ENCODE measurements at places on chromosomes 5 and 9.

GRCh38 chr9:134491196-134491835, 150.3 kb upstream of the COL5A1 start:
- no peak for DNase-seq

DNA sequence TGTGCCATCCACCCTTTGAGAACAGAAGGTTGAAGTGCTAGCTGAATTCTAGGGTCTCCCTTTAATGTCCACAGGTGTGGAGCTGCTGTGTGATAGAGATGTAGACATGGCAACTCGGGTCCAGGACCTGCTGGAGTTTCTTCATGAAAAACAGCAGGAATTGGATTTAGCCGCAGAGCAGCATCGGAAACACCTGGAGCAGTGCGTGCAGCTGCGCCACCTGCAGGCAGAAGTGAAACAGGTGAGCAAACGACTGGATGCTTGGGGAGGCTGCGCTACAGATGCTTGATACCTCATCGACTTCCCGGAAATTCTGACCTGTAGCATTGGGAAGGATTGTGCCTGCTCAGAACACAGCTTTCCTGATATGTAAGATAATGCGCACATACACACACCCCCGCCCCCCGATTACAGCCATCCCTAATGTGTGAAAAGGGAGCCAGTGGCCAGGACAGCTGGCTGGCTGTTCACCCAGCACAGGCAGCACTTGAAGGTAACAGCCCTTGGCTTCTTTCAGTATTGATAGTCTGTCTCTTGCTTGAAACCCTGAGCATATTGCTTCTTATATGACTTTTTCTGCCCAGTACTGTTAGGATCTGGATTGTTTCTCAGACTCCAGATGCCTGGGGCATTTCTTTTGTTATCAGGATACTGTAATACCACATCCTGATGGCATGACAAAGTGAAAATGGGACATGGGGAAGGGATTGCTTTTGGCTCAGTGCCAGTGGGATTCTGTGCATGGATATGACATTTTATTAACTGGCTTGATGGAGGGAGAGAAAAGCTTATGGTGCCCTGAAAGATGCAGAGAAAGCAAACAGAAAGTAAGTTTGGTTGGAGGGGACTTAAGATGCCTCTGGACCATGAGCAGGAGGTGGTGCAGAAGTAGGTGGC, 216.8 kb upstream of the OTULINL start:
- no peak for DNase-seq

DNA sequence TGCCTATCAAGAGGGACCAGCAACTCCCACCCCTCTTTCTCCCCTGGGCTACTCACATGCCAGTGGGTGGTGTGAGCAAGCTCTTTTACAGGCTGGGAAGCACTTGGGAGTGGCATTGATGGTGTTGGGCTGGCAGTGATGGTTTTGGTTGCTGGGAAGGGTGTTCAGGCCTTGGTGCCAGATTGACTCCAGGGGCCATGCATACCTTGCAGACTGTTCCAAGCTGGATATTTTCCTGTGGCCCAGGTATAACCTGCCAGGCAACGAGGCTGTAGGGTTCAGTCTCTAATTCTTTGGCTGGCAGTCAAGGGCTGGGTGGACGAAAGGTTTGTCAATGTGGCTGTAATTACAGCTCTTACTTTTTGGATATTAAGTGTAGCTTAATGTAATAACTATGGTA, 177.3 kb downstream of the MACROH2A1 start:
- no peak for DNase-seq

DNA sequence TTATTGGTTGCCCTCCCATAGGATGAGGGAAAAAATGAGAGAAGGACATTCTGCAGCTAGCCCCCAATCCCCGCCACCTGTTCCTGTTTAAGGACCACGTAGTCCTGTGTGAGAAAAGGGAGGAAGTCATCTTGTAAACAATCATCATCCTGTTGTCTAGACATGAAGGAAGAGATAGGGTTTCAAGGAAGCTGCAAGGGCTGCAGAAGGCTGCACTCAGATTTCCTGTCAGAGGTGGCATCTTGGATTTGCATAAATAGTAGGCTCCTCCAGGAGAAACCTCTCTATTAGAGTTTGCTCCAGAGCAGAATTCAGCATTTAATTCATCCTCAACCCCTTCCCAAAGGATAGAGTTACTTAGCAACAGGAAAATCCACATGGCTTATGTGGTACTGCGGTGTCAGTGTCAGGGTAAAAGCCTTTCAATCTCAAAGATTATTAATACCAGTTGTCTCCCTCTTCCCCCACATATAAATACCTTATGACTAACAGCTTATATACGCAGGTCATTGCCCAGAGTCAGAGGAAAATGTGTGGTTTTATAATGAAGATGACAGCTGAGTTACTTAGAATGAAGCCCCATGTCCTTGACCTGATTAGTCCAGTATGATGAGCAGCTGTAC, 4.6 kb upstream of the DNAJC18 start:
- peak; percentile 86 for DNase-seq

GRCh38 chr5:75891020-75891419, 173.8 kb upstream of the POC5 start:
- no peak for DNase-seq

- DNase-seq, result peak; percentile 54
Observed at GRCh38 chr9:79014929-79015699, 556.7 kb upstream of the TLE4 start.

DNA sequence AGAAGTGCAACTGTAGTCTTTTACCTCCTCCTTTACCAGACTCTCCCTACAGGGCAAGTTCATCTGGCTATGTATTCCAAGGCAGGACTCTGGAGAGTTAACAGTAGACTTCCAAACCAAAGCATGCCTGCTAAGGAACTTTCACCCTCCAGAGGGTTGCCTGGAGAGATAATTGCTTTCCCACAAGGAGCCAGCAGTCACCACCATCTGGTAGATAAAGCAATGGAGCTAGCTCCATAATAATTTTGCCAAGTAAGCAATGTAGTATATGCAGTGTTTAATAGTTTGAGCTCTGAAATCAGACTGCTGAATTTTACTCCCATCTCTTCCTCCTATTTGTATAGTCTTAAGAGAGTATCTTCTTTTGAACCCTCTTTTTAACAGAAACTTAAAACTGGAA, 566.8 kb upstream of the PTGER4 start:
- DNase-seq, result no peak

- DNase-seq, result no peak
Observed at GRCh38 chr9:35776018-35776417, 15.4 kb upstream of the NPR2 start.

GRCh38 chr5:181231432-181231831, 8.4 kb downstream of the TRIM41 start:
- no peak for DNase-seq

DNA sequence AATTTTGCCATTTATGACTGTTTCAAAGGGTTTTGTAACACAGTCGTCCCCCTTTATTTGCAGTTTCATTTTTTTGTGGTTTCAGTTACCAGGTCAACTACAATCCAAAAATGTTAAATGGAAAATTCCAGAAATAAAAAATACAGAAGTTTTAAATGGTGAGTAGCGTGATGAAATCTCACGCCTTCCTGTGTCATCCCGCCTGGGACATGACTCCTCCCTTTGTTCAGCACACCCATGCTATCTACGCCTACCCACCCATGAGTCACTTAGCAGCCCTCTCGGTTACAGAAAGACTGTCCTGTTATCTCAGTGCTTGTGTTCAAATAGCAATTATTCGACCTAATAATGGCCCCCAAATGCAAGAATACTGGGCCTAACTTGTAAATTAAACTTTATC, 765.3 kb upstream of the ADAMTS16 start:
- no peak for DNase-seq

GRCh38 chr5:107639990-107640389, 30.7 kb downstream of the EFNA5 start:
- no peak for DNase-seq

DNA sequence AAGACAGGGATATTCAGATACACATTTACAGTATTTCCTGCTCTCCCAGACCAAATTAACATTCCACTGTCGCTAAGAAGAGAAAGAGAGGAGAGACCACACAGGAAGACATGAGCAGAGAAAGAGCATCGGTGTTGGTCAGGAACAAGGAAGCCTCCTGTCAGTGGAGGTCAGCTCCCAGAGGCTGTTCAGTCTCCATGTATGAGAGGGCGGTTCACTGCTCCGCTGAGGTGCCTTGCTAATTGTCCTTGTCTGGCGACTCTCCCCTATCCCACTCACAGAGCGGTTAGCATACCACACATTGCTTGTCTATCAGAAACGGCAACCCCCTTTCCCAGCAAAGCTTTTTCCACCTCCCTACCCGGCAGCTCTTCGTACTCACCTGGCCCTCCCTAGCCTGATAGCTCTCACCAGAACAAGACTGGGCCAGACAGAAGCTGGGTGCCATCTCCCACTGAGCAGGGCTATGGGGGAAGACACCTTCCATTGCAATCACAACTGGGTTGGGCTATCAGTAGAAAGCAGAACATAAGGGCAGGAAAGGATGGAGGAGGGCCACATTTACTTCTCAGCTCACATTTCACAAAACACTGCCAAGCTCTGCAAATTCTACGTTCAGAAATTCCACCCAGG, 58.6 kb upstream of the LMNB1 start:
- peak; percentile 8 for DNase-seq

DNA sequence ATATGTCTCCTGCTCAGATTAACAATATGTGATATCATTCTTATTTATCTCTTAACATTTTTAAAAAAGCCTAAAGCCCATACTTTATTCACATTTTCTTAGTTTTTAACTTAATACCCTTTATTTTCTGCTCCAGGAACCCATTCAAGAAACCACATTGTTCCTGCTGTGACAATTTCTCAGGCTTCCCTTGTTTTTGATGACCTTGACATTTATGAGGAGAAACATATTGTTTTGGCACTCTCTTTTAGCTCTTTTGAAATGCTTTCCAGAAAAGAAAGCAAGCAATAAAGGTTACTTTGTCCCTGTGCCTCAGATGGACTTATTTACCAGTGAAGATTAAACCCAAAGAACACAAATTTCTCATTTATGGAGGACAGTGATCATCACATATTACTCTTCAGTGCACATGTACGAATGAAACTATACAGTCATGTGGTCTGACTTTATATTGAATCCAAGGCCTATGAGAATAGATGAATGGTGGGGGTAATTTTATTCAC, 261.5 kb upstream of the KLF9 start:
- DNase-seq, result no peak

DNA sequence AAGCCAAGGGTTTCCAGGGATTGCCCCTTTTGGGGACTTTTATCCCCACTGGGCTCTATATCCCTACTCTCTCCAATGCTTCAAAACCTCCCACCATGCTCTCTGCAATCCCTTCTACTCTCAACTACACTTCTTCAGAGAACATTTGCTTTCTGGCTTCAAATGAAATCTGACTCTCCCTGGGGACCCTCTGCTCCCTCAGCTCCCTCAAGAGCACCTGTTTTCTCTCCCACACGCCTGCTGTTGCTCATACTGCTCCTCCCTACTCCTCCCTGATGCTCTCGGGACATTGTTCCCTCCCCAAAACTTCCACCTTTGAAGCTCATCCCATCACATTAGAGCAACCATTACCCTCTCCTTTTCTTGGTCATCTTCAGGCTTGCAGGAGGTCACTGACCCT, 344.9 kb downstream of the CDK5RAP2 start:
- no peak for DNase-seq

GRCh38 chr5:154728939-154729588, 26.1 kb upstream of the LARP1 start:
- no peak for DNase-seq

- peak; percentile 34 for DNase-seq
Observed at GRCh38 chr9:78236551-78236910, 656 bp downstream of the CEP78 start.

- no peak for DNase-seq
Observed at GRCh38 chr9:136238342-136238732, 7.3 kb downstream of the QSOX2 start.

DNA sequence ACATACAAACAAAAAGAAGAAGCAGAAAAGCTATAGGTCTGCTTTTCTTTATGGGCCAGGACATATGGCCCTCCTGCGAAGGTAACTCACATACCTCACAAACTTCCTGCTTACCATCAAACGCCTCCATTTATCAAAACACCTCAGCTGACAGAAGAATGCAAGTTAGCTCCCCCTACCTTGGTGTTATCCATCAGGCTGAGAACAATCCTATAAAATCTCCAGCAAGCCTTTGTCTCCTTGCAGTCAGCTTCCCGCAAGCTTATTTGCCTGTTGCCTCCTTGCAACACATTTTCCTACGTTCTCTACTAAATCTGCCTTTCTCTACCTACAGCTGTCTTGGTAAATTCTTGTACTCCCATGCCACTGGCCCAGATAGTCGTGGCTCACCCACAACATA, 22.7 kb upstream of the PCA3 start:
- no peak for DNase-seq

GRCh38 chr5:97840643-97841042, 657.6 kb upstream of the RIOK2 start:
- peak; percentile 35 for DNase-seq

DNA sequence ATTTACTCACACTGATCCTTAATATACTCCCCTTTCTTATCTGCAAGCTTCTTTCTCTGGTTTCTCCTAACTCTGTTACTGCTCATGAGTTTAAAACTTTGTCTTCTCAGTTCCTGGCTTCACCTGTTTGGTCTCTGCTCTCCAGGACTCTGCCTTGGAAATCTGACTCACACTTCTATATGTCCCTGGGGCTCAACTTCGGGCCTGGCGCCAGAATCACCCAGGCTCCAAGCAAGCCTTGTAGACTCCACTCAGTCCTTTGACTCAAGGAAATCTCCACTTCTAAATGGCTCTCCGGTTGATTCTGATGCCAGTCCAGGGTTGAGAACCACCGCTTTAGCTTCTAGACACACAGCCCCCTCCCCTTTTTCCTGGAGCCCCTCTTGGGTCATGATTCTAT, 57.8 kb downstream of the TMC1 start:
- peak; percentile 82 for DNase-seq

DNA sequence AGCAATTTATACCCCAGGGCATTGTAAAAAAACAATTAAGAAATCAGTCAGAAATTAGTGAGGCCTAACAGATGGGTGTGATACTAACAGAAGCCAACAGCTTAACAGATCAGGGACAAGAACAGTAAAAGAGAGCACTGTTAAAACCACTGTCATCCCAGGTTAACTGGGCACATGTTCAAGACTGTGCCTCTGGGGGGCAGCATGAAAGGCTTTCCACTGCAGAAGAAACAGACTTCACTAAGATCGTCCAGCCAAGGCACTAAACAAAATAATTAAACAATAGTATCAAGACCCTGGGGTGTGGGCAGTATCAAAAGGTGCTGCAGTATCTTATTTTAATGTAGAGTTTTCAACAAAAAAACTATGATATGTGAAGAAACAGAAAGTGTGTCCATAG, 43.5 kb downstream of the FBN2 start:
- DNase-seq, result peak; percentile 13

- no peak for DNase-seq
Observed at GRCh38 chr5:22541037-22541436, 312.1 kb downstream of the CDH12 start.

- DNase-seq, result no peak
Observed at GRCh38 chr5:166561759-166562158, 1729.7 kb upstream of the WWC1 start.

DNA sequence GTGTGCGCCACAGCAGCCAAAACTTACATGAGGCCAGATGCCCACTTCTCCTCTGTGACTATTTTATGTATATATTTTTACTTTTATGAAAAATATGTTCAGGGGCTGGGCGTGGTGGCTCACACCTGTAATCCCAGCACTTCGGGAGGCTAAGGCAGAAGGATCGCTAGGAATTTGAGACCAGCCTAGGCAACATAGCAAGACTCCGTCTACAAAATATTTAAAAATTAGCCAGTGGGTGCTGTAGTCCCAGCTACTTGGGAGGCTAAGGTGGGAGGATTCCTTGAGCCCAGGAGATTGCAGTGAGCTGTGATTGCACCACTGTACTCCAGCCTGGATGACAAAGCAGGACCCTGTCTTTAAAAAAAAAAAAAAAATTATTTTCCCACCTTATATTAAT, 83.2 kb downstream of the RFK start:
- no peak for DNase-seq

All from EL (cell line).